ENCODE measurements at places on chromosomes 3 and 15.

DNA sequence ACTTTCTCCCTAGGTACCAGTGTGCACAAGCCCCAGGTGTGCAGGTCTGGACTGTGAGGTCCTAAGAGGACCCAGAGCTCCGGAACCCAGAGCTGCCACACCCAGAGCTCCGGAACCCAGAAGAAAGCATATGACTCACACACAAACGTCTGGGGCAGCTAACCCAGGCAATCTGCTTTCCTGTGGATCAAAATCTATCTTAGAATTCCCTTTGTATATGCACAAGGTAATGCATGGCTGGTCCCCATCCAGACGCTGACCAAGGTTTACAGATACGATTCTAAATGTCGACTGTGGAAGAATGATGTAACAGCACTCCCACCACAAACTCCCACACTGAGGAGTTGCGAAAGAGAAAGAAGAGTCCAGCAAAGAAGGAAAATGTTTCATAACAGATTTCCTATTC lies 15.7 kb downstream of the KCNMB2 start:
- no peak for DNase-seq

- DNase-seq, result no peak
Measured at GRCh38 chr15:100101426-100102089, 240.2 kb downstream of the ADAMTS17 start.

DNA sequence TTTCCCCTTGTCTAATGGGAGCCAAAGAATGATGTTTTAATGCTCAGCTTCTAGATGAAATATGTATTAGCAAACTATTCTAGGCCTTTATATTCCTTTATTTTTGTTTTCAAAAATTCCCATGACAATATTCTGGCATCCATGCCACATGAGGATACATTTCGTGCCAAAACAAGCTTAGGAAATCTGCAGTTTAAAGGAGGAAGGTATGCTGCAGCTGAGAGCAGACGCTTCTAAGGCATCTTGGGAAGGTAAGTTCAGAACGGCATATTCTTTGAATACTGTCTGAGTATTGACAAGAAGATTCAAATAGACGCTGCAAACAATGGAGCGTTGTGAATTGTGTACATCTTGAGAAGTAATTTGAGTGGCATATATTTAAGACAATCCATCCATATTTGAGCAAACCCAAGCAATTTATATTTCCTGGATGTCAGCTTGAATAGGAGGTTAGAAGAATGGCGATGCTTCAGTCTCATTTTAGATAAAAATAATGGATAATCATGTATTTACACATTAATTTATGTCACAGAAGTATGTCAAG lies 158.6 kb downstream of the RAP2B start:
- DNase-seq, result no peak

DNA sequence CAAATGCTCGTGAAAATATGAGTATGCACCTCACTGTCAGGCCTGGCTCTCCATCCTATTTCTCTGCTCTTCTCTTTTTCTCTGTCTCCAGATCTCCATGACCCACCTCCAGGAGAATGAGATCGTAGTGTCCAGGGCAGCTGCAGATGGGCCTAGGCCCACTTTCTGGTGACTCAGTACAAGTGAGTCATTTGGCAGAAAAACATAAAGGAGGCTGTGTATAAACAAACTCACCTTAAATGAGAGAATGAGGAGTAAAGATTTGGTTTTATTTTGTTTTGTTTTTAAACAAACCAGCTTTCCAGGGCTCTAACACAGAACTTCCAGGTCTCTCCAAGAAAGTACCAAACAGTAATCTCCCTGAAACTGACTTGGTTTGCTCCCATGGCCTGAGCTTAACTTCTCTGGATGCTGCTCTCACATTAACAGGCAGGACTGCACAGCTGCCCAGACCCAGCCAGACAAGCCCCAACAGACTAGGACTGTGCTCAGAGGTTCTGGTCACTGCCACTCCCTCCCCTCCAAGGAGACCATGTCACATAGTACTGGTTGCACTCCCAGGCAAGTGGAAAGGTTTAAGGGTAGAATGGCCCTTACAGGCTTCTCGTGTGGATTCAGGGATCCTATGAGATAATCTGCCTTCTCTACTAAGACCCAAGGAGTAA lies 1.5 kb upstream of the HEG1 start:
- no peak for DNase-seq

- no peak for DNase-seq
Measured at GRCh38 chr15:66891776-66892175, 173.6 kb upstream of the SMAD3 start.

DNA sequence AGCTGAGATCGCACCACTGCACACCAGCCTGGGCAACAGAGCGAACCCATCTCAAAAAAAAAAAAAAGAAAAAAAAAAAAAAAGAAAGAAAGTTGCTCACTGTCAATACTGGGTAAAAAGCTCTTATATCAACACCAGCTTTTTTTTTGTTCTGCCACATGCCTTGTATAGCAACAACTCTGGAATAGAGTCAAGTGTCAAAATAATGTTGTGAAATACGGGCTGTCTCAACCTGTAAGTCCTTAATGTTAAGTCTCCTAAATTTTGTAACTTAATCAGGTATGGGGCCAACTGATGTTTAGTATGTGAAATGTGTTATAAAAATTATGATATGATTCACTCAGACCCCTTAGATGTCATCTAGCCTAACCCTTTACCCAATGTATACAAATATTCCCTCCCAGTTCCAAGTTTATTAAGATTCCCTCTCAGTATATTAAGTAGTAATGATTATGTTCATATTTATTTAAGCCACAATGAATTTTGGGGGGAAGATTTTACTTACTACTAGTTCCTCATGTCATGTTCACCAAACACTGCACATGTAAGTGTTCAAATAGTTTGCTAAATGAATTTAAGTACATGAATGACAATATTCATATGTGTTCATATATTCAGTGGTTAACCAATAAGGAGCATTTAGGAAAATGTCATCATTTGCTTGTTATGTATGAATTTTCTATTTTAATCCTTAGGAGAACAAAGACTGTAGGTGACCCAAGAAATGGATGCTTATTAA lies 52.2 kb downstream of the GPR160 start:
- DNase-seq, result no peak

GRCh38 chr3:115890579-115890978 lies 267.3 kb downstream of the GAP43 start:
- no peak for DNase-seq

GRCh38 chr3:115659253-115660220 lies 36.2 kb downstream of the GAP43 start:
- DNase-seq, result peak; percentile 40

DNA sequence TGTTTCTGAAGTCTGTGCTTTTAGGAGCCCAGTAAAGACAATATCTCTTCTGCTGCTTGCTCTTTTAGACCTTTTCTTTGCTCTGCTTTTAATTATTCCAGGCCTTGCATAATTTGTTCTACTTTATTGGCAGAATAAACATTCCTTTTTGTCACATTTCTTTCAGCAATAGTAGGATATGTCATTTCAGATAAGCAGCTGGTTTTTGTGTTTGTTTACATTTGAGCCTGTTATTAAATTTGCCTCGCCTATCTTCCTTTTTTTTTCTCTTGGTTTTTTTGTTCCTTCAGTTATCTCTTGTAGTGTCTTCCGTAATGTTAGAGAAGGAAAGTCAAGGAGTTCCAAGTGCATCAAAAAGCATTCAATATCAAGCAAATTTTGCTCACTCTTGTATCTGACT lies 16.4 kb downstream of the ZNF654 start:
- DNase-seq, result no peak

- no peak for DNase-seq
Measured at GRCh38 chr3:10204921-10205320, 40.2 kb downstream of the IRAK2 start.

- no peak for DNase-seq
Measured at GRCh38 chr3:89625945-89626344, 518.5 kb downstream of the EPHA3 start.

- no peak for DNase-seq
Measured at GRCh38 chr3:177196008-177196455, 1.2 kb downstream of the TBL1XR1 start.
